ENCODE measurements at places on chromosomes 5 and 9.

GRCh38 chr9:78563269-78563668 is 266.3 kb downstream of the PSAT1 start:
- no peak for DNase-seq

DNA sequence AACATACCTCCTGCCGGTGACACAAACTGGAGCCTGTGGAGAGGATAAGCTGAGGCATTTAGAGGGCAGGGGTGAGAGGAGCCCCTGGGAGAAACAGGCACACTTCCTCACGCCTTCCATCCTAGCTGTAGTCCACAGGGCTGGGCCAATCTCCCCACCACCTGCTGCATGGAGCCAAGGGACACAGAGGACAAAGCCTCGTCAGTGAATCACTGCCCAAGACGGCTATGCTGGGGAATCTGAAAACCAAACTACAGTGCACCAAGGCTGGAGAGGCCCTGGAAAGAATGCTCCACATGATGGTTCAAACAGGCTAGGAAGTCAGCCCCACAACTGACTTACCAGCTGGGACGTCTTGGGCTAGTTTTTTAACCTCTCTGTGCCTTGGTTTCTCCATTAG is 57.0 kb downstream of the SHB start:
- no peak for DNase-seq

GRCh38 chr5:5179597-5179996 is 39.5 kb downstream of the ADAMTS16 start:
- DNase-seq: no peak

GRCh38 chr9:80072451-80072850 is 500.7 kb downstream of the TLE4 start:
- DNase-seq: peak; percentile 77

DNA sequence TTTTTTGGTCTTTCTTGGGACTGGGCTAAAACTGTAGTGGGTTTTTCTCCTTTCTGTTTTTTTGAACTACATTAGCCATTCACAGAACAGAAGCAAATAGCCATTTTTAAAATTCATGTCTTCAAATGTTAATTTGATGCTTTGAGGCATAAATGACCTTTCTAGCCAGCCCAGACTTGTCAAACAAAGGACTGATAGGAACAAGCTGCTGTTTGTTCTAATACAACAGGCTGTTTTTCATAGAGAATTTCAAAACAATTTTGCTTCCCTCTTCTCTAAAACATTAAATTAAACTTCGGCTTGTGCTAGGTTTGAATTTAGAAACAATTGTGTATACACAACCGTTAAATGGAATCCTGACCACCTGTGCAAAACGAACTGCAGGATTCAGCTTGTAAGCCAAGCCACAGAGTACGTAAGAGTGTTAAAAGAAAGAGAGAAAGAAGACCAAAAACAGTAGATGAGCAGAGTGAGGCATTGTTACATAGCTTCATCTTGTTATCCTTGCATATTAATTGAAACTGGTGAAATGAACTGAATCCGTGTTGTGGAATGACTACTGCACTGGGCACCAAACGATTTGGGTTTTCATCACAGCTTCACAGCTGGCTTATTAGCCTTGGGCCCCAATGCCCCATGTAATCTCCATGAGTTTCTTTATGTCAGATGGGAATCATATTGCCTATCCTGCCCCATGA is 100.0 kb downstream of the ZSWIM6 start:
- DNase-seq: peak; percentile 37

DNA sequence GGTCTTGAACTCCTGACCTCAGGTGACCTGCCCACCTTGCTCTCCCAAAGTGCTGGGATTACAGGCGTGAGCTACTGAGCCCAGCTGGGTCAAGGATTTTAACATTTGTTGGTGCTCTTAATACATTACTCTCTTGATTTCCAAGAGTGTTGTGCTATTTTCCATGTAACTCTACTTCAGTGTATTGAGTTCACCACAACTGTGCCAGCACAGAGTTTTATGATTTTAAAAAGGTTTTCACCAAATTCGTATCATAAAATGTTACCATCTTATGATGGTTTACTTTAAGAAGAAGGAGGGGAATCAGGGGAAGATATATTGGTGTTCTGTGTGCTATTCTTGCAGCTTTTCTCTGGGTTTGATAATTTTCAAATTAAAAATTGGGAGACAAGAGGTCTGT is 6.6 kb upstream of the ADGRD2 start:
- no peak for DNase-seq

Data from NCI-H69 (cell line).